Activated CD4-positive, CD25-positive, alpha-beta regulatory T cell (primary cell): ENCODE measurements at places on chromosomes 1 and 21.
A peak's percentile ranks its signal among the peaks of the same experiment; 100 is the strongest.

- no peak for DNase-seq
Measured at GRCh38 chr1:218851586-218851985, 322.1 kb upstream of the LYPLAL1 start.

GRCh38 chr21:32163386-32163785 lies 115.5 kb downstream of the MIS18A start:
- no peak for DNase-seq

DNA sequence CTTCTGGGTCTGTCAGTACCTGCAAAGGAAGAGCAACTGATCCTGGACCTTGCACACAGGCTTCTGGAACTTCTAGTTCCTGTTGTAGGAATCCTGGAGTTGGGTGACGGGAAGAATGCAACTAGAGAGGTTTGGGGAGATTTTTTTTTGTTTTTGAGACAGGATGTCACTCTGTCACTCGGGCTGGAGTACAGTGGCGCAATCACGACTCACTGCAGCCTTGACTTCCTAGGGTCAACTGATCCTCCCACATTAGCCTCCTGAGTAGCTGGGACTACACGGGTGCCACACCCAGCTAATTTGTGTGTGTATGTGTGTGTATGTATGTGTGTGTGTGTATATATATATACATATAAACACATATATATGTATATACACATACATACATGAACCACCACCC lies 18.8 kb downstream of the ENTREP3 start:
- DNase-seq: no peak

GRCh38 chr1:96538111-96538641 lies 183.4 kb upstream of the PTBP2 start:
- DNase-seq: no peak

DNA sequence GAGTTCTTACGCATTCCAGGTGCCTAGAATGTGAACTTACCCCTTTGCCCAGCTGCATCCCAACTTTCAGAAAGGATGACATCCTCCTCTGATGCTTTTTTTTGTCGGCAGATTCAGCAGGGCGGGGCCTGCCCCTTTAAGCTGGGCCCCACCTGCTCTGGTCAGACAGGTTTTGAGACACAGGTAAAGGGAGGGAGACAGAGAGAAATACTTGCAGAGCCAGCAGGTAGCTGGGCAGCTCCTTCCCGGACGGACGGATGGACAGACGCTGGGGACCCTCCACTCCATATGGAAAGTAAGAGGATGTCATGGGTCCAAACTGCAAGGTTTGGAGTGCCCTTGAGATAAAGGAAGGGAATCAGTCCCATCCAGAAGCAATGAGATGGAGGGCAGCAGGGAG lies at the start of gene TMEM79:
Gene TMEM79 (plus strand): TSS at position 214 of the 400 bp plus-strand sequence. CDS start 902 bp downstream, outside the sequence.
- no peak for DNase-seq

DNA sequence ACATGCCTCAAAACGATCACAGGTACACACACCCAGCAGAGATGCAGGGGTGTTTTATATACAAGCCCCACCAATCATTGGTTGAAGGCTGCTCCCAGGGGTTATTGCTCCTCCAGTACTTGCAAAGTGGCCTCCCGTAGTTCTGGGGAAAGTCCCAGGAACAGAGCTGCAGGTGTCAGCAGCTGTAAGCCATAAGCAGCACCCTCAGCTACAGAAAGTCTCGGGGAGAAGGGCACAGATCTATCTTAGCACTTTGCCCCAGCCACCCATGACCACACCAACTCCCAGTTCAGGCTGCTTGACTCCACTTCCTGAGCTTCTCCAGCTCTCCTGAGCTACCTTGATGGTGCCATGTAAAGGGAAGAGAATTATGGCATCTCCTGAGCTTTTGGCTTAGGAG lies 222.7 kb upstream of the GJB5 start:
- no peak for DNase-seq

- no peak for DNase-seq
Measured at GRCh38 chr1:175802407-175803123, 59.2 kb upstream of the TNR start.

GRCh38 chr1:12643785-12644184 lies at the start of gene AADACL4:
Gene AADACL4 (plus strand): TSS chr1:12644085. CDS start chr1:12644547, 462 bp downstream.
- DNase-seq: no peak

GRCh38 chr1:61523229-61523628 lies 201.7 kb downstream of the TM2D1 start:
- no peak for DNase-seq

GRCh38 chr21:46154955-46155513 lies 345 bp downstream of the FTCD start:
- no peak for DNase-seq

- no peak for DNase-seq
Measured at GRCh38 chr1:244841273-244841927, 5.9 kb downstream of the COX20 start.

DNA sequence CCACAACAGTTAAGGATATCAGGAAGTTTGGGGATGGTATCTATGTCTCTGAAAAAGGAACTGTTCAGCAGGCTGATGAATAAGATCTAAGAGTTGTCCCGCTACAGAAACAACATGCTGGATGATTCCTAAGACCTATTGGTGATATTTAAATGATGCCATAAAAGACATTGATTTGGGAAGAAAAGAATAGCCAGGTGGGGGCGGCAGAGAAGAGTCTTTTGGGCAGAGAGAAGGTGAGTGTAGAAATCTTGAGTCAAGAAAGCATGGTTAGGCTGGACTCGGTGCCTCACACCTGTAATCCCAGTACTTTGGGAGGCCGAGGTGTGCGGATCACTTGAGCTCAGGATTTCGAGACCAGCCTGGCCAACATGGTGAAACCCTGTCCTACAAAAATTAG lies 11.8 kb upstream of the TMEM201 start:
- no peak for DNase-seq

DNA sequence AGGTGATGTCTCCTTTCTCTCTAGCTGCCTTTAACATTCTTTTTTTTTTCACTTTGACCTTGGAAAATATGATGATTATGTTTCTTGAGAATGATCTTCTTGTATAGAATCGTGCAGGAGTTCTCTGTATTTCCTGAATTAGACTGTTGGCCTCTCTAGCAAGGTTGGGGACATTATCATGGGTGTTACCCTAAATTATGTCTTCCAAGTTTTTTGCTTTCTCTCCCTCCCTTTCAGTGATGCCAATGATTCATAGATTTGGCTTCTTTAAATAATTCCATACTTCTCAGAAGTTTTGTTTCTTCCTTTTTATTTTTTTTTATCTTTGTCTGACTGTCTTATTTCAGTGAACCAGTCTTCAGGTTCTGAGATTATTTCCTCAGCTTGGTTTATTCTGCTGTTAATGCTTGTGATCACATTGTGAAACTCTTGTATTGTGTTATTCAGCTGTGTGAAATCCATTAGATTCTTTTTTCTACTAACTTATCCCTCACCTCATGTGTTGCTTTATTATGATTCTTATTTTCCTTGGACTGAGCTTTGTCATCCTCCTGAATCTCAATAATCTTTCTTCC lies 268.4 kb upstream of the NRIP1 start:
- no peak for DNase-seq

GRCh38 chr1:84724128-84724860 lies 34.0 kb upstream of the SSX2IP start:
- peak; percentile 11 for DNase-seq

- no peak for DNase-seq
Measured at GRCh38 chr1:53892911-53893310, 1.1 kb upstream of the DIO1 start.

DNA sequence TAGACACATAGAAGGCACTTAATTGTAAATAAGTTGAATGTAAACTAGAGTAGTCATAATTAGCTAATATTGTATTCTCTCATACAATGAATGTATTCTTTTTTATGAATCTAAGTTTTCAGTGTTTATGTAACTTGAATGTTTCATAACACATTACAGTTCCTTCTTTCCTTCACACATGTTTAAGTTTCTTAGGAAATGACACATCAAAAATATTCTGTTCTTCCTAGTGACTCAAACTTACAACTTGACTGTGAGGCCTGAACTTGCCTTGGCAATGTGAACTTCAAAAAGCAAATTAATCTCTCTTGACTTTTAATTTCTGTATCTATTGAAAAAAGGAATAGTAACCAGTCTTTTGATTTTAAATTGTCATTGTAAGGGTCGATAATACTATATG lies 700.1 kb downstream of the KCNT2 start:
- no peak for DNase-seq
